ENCODE measurements at places on chromosomes 13 and 19.
A peak's percentile ranks its signal among the peaks of the same experiment; 100 is the strongest.

- no peak for DNase-seq
These were observed 104.3 kb downstream of the CCNA1 start for GRCh38 chr13:36536546-36536945.

- DNase-seq, result no peak
These were observed 10.3 kb upstream of the EEF2 start for GRCh38 chr19:3995607-3996006.

DNA sequence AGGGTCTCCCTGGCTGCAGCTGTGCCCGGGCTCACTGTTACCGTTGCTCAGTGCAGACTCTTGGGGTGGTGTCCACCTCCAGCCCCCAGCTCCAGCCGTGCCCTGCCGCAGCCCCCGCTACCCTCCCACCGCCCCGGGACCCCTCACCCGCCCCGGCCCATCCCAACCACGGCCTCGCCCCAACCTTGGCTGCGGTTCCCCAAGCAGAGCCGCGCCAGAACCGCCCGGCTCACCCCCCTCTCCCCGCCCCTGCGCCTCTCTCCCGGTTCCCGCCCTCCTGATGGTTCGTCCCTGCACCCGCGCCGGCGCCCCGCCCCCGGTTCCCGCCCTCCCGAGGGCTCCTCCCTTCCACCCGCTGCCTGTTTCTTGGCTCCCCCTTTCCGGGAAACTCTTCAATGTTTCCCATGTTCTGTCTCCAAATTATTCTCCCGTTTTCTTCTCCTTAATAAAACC, 40.3 kb downstream of the ANKRD10 start:
- peak; percentile 18 for DNase-seq

DNA sequence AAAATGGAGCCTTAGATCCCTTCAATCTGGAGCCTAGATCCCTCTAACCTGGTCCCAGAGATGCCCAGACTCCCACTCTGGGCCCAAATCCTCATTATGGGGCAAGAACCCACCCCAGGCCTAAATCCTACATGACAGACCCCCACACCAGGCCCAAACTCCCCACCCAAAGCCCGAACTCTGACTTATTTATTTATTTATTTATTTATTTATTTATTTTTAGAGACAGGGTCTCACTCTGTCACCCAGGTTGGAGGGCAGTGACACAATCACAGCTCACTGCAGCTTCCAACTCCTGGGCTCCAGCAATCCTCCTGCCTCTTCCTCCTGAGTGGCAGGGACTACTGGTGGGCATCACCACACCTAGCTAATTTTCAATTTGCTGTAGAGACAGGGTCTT, 12.0 kb downstream of the FBN3 start:
- DNase-seq, result no peak

DNA sequence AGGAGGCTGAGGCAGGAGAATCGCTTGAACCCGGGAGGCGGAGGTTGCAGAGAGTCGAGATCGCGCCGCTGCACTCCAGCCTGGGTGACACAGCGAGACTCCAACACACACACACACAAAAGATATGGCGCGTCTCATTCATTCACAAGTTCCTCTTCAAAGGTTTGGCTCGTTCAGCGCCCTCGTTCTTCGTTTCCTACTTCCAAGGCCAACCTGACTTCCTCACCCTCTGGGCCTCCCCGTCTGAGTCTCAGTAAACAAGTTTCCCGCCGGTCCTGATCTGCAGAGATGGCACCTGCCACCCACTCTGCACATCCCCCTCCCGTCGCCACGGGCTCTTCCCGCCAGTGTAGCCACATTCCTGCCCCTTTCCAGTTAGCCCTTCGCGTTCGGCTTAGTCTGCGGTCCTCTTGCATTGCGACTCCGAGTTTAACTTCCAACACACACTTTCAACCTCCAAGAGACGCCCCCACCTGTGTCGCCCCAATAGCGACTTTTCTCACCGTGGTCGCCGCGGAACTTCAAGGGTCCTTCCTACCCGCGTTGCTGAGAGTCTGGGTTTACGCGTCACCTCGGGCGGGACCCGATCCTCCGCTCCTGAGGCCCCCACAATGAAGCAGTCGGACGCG, 1.3 kb upstream of the BSG start:
- DNase-seq, result no peak

DNA sequence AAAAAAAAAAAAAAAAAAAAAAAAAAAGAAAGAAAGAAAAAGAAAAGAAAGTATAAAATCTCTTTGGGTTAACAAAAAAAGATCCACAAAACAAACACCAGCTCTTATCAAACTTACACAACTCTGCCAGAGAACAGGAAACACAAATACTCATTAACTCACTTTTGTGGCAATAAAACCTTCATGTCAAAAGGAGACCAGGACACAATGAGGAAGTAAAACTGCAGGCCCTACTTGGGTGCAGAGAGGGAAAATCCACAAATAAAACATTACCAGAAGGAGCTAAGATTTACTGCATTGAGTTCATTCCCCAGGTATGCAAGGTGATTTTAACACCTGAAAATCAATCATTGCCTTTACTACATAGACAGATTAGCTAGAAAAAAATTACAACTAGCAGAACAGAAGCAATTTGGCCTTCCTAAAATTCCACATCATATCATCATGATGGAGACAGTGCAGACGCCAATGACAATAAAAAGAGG, 9.6 kb upstream of the CEACAM5 start:
- DNase-seq, result no peak
